ENCODE measurements at places on chromosomes 5 and 9.

DNA sequence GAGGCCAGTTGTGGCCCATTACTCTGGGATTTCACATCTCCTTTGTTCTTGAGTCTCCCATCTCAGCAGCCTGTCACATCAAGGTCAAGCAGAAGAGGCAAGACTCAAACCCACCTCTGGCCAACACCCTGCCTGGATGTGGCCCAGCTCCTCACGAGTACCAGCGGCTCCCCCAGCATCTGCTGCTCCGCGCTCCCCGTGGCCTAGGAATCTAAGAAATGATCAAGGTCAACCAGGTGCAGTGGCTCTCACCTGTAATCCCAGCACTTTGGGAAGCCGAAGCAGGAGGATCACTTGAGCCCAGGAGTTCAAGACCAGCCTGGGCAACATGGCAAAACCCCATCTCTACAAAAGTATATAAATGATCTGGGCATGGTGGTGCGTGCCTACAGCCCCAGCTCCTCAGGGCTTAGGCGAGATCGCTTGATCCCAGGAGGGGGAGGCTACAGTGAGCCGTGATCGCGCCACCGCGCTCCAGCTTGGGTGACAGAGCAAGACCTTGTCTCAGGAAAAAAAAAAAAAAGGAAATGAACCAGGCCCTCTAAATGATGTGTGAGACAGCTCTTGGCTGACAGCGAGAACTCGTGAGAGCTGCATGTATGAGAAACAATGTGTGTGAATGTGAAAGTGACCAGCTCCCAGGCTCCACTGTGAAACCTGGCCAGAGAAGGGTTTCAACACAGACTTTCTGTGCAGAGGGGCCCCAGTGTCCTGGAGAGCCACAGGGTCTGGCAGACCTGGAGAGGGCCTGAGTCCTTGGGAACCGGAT lies 61.6 kb upstream of the ANGPTL2 start:
- DNase-seq = no peak

DNA sequence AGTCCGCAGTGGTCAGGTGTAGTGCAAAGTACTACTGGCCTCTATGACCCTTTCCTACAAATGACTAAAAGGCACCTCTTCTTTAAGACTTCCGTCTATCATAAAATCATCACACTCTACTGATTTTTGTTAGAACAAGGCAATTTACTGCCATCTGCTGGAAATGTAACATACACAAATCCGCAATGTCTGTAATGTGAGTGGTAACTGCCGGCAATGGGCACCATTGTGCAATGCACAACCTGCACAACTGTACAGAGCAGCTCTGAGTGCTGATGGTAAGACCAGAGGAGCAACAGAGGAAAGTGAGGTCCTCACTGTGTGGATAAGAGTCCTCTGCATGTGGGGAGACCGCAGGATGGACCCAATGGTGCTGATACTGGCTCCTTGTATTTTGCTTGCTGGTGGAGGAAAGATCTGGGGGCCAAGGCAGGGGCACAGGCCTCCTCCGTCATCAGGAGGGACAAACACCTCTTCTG lies 103.7 kb downstream of the ATPSCKMT start:
- DNase-seq = no peak

DNA sequence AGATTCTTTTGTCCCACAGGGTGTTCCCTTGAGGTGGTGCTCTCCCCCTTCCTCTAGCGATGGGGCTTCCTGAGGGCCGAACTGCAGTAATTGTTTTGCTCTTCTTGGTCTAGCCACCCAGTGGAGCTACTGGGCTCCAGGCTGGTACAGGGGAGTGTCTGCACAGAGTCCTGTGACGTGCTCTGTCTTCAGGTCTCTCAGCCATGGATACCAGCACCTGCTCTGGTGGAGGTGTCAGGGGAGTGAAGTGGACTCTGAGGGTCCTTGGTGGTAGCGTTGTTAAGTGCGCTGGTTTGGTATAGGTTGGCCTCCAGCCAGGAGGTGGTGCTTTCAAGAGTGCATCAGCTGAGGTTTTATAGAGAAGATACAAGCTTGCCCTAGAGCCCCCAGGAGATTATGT lies 20.4 kb upstream of the CEP72 start:
- DNase-seq = no peak

DNA sequence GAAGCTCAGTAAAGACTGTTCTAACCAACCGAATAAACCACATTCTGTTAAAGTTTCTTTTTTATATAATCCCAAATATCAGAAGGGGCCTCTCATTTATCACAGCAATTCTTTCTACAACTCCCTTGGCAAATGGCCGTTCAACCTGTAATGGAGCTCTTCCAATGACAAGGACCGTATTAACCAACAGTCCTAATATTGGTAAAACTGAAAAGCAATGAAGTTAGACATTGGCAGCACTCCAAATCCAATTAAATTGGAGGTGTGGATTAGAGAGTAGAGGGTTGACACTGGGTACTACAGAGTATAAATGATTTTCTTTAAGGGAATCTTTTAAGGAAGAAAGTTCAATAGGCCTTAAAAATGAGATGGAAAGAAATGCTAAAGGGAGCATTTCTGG lies 842 bp downstream of the TMED7 start:
- DNase-seq = no peak

DNA sequence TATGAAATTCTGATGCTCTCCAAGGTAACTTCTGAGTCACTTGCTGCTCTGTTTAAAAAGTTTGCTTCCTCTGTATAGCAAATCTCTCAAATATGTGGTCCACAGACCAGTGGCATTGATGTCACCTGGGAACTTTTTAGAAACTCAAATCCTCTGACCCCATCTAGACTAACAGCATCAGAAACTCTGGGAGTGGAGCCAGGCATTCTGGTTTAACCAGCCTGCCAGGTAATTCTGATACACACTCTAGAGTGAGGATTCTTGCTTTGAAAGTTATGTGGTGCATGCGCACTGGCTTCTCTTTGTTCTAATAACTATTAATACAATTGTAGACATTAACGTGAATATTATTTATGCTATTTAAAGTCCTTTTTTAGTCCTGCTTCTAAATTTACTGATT lies 298.1 kb downstream of the SLF1 start:
- no peak for DNase-seq

GRCh38 chr5:60024104-60024503 lies 130.6 kb upstream of the PDE4D start:
- DNase-seq = no peak

GRCh38 chr9:126456441-126457174 lies 130.0 kb downstream of the MVB12B start:
- no peak for DNase-seq

GRCh38 chr9:122389799-122390481 lies 19.1 kb downstream of the PTGS1 start:
- no peak for DNase-seq

DNA sequence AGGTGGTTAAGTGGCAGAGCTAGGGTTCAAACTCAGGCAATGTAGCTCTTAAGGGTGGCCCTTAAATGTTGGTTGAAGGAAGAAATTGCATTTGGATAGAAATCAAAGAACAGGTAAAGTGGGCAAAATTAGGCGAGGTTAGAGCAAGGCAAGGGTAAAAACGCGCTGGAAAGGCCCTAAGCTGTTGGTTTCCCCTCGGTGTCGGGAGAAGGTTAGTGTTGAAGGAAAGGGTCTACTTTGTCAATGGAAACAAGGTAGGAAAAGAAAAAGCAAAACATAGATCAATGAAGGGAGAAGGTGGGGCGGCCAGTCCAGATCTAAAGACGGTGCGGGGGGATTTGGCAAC lies 431 bp downstream of the FASTKD3 start:
- no peak for DNase-seq

DNA sequence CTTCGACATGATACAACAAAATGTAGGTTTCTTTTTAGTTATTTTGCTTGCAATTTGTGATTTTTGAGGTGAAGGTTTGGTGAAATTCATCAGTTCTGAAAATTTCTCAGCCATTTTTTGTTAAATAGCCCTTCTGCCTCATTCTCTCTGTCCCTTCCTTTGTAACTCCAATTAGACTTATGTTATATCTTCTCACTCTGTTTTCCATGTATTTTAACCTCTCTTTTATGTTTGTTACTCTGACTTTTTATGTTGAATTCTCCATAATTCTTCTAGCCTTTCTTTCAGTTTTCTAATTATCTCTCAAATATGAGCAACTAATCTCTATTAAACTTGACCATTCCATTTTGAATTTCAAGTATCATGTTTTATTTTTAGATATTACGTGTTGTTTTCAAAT lies 172.2 kb upstream of the VCAN start:
- no peak for DNase-seq

DNA sequence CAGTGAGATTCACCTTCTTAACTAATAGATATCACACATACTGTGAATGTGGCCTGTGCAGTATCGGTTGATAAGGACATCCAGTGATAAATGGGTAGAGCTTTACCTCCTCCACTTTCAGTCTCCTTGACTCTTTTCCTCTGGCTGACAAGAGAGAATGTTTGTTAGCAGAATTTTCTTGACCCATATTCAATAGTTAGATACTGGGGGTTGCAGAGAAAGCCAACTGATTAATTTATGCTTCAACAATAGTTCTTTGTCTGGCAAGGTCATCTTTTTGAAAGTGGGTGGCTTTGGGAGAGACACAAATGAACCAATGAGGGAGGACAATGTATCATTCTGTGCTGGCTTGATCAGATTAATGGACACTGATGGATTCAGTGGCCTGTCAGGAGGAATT lies 30.3 kb downstream of the TTC23L start:
- DNase-seq = no peak

DNA sequence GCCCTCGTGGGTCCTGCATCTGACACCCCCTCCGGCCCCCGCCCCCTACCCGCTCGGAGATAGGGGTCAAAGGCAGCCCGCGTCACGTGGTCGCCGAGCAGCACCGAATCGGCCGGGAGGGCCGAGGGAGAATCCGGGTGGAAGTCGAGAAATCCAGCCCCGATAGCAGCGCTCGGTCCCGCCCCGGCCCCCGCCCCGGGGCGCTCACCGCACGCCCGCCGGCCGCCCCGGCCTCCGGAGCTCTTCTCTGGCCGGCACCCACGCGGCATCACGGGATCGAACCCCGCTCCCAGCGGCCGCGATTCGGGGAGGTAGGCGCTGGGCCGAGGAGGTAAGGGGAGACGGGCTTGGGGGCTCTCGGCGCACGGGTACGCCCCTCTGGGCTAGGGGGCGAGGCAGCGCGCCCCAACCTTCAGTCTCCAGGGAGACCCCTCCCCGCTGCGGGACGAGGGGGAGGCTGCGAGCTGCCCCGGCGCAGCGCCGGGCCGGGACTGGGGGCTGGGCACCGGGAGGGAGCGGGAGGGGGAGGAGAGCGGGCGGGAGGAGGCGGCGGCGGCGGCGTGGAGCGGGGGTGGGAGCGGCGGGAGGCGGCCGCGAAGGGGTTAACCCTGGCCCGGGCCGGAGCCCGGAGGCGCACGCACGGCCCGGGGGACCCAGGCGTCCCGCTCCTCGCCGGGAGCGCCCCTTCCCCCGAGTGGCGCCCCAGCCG lies 22.1 kb upstream of the NDST1 start:
- DNase-seq = no peak

DNA sequence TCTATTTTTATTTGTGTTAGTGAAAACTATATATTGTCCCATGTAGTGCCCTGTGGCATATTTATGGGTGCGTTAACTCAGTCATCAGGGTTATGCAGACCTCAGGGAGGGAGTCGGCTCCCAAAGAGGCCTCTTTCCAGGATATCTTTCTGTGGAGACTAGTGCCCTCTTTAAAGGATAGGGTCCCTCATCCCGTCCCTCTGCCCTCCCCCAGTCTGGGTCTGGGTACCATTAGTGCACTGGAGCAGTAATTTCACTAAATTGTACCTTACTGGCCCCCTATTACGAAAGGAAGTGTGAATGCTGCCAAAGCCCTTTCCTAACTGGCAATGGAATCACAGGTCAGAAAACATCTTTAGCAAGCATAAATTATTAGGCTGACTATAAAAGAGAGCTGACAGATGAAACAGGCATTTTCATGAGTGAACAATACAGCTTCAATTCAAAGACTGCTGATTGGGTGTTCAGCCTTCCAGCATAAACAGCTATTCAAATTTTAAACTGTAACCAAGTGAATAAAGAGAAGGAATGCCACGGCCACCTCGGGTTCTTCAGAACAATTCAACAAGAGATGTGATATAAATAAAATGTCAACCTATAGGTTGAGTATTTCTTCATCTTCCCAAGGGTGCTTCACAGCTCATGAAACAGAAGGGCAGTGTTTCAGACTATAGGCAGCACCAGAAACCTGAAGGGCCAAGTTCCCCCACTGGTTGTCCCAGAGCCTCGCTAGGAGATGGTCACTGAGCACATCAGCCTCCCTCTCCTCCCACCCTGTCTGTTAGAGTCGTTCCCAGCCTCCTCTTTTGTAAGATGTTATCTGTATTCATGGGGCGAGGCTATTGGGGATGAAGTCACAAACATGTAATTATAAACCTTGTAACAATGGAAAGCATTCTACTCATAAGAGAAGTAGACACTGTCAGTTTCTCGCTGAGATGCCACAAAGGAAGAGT lies 318.7 kb downstream of the TMEM161B start:
- no peak for DNase-seq

DNA sequence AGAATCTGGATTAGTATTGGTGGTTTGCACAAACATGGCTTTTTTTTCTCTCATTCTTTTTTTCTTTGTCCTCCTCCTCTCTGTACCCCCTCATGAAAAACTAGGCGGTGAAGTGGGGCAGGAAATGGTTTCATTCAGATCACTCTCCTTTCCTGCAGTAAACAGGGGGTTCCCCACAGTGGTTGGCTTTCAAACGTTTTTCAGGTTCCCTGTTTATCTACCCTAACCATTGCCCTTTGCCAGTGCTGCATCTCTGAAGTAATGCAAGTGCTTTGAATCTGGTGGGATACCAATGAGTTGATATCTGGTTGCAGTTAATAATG lies 29.8 kb downstream of the NR4A3 start:
- DNase-seq = no peak

GRCh38 chr5:159903131-159903530 lies 13.2 kb upstream of the ADRA1B start:
- DNase-seq = no peak

GRCh38 chr9:87533271-87533670 lies 35.6 kb downstream of the DAPK1 start:
- no peak for DNase-seq

DNA sequence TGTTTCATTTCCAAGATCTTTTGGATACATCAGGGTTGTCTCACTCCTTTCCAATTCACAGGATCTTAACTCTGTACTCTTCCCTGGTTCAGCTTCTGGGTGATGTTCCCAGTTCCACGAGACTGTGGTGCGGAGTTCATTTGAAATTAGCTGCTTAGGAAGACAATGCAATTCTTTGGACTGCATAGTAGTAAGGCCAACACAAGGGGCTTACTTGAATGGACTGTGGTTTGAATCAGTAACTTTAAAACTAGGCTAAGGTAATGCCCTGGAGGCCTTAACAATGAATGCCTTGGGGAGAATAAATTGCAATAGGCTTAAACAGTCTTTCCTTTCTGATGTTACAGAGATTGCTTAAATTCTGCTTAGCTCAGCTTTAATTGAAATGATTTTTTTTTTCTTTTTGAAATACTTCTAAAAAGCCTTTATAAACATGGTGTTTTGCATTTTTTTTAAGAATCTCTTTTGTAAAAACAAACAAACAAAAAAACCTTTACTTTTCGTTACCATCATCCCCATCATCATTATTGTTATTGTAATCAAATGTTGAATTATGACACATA lies 133.8 kb upstream of the MEF2C start:
- DNase-seq = no peak

GRCh38 chr5:5481633-5482032 lies 59.2 kb downstream of the ICE1 start:
- no peak for DNase-seq

GRCh38 chr9:127159325-127159801 lies 36.9 kb upstream of the ANGPTL2 start:
- DNase-seq = no peak

GRCh38 chr5:40627706-40628105 lies 52.0 kb upstream of the PTGER4 start:
- no peak for DNase-seq

GRCh38 chr9:120395376-120395775 lies 184.6 kb downstream of the CDK5RAP2 start:
- DNase-seq = no peak

All from stimulated activated CD8-positive, alpha-beta memory T cell treated with anti-CD3 and anti-CD28 coated beads, Interleukin-7, amount 100 ng/mL, for 24 hours (primary cell).